ENCODE measurements at places on chromosomes 11 and 22.

- no peak for DNase-seq
Measured at GRCh38 chr22:32534252-32535235, 59.9 kb downstream of the FBXO7 start.

- DNase-seq: peak; percentile 99
Measured at GRCh38 chr11:123173040-123173855, 21.8 kb downstream of the CLMP start.

DNA sequence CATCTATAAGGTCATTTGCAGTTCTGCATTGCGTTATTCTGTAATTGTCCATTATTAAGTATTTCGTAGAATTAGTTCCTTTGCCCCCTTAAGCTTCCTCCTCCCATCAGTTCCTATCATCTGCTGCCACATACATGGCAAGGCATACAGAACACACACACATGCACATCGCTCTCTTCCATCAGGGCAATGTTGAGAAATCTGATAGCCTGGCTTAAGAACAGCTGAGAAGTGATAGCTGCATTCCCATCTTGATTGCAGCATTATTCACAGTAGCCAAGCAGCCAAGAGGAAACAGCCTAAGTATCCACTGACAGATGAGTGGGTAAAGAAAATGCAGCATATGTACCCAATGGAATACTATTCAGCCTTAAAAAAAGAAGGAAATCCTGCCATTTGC lies 186.8 kb upstream of the CADM1 start:
- DNase-seq: no peak

DNA sequence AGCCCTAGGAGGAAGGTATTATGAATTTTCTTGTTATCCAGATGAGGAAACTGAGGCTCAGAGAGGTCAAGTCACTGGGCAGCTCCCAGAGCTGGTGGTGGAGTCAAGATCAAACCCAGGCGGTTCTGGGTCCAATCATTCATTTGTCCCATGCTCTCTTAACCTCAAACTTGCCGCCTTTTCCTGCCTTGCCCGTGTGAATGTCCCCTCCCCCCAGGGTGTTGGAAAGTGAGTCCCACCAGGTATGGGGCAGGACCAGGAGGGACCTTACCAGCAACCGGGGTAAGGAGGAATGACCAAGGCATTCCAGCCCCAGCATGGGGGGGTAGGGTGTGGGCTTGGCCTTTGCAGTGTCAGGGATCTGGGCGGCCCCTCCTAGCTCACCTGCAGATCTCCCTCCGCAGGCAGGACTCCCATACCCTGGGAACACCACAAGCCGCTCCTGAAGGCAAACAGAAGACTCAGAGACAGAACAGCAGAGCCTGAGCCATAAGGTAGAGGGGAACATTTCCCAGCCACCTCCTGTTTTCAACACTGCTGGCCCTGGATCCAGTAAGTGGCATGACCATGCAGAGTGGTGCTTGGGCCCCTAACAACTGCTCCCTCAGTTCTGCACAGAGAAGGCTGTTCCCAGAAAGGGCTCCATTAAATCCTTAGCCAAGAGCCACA lies 41.2 kb upstream of the SYT7 start:
- DNase-seq: no peak

GRCh38 chr11:58060939-58061672 lies 30.4 kb downstream of the OR6Q1 start:
- peak; percentile 8 for DNase-seq

GRCh38 chr11:125871391-125872137 lies 15.9 kb upstream of the HYLS1 start:
- peak; percentile 42 for DNase-seq

GRCh38 chr11:119980431-119980830 lies 157.5 kb downstream of the TRIM29 start:
- DNase-seq: no peak

- DNase-seq: peak; percentile 96
Measured at GRCh38 chr11:60872124-60872960, 5.0 kb downstream of the ZP1 start.

- DNase-seq: no peak
Measured at GRCh38 chr11:44324749-44325525, 15.0 kb upstream of the ALX4 start.

- DNase-seq: peak; percentile 54
Measured at GRCh38 chr11:62012451-62012831, 45.0 kb upstream of the FTH1 start.

DNA sequence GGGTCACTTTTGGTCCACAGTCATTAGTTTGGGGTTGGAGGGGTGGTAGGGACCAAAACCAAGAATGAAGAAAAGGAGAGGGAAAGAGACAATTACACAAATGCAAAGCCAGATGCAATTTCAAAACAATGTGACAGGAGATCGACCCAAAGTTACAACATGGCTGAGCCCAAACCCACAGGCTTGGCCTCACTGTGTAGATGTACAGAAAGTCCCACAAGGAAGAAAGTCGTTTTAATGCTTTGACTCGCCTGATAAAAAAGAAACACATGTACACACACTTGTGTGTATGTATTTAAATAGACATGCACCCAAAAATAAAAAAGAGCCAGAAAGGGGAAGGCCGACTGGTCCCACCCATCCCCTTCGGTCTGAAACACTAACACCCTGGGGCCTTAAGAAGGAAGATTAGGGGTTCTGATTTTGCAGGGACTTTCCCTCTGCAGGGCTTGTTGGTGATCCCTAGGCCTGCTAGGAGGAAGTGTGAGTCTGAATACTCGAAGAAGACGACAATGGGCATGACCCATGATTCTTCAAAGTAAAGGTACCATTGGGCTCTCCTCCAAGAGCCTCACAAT lies 104.1 kb downstream of the ETS1 start:
- no peak for DNase-seq

DNA sequence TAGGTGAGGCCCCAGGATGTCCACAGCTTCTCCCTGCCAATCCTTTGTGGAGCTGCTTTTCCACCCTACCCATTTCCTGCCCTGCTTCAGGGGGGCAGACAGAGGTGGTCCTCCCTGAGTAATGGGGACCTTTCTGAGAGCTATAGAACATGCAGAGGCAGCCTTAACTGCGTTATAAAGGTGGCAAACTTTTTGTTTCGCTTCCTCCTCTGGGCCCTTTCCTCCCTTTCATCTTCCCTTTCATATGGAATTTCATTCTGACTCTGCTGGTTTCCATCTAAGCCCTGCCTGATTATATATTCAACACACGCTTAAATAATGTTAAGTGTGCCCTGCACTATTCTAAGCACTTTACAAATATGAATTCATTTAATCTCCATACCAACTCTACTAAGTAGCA lies 169.3 kb upstream of the E2F8 start:
- no peak for DNase-seq

DNA sequence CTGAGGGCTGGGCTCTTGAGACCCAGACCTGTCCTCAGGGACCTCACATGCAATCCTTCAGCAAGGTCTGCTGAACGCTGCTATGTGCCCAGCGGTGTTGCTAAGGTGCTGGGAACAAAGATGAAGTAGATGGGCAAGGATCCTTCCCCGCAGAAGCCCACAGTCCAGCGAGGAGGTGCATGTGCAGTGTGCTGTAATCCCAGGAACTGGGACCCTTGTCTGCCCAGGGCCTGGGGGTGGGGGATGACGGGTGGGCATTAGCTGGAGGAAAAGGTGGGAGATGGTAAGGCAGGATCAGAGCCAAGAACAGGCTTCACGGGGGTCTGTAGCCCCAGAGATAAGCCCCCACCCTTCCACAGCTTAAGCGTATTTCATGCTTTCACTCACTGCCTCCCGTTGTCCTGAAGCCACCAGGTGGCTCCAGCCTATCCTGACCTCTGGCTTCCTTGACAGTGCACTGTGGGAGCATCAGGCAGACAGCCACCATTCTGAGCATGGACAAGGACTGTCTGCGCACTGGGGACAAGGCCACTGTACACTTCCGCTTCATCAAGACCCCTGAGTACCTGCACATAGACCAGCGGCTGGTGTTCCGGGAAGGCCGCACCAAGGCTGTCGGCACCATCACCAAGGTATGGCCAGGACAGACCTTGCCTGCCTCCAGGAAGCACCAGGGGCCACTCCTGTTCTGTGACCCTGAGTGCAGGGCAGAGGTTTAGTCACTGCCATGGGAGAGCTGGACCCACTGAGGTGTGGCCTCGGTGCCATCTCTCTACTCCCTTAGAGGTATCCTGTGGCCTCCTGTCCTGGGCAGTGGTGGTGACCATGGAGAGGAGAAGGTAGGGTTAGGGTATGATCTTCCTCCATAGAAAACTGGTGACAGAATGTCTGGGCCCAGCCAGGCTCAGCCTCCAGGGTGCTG lies 22.0 kb downstream of the GTPBP1 start:
- no peak for DNase-seq

- peak; percentile 44 for DNase-seq
Measured at GRCh38 chr11:10076458-10077141, 217.4 kb downstream of the SBF2 start.

DNA sequence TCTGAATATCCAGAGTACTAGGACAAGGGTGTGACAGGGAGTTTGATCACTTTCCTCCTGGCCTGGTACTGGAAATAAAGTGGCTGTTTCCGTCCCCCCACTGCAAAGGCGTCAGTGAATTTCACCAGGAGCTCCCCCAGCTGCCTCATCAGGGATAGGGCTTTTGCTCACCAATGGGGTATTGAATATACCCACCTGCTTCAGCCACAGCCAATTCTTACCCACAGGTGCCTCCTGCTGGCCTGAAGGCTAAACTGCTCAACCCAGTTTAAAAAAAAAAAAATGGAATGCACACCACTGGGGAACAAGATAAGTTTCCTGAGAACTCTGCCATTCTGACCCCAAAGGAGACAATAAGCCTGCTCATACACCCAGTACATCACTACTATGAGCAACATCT lies 65.3 kb upstream of the MS4A8 start:
- DNase-seq: no peak

DNA sequence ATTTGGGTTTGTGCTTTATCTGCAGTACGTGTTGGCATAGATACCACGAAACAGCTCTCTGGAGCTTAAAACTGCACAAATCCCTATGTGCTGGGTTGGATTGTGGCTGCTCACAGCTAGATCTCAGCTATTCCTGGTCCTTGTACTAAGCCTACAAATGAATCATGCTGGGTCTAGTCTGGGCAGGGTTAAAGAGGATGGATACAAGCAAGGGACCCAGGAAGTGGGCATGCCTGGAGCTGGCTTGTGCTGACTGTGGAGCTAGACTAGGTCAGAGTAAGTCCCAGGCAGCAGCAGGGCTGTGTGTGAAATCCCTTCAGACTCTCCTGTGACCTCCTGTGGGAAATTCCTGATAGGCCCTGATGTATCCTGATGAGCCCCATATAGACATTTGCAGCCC lies 3.9 kb upstream of the E2F8 start:
- no peak for DNase-seq

Data from fibroblast of mammary gland (primary cell).